ENCODE measurements at places on chromosomes 7 and 10.

GRCh38 chr10:22252224-22252800 lies 34.5 kb upstream of the EBLN1 start:
- DNase-seq = peak; percentile 38

GRCh38 chr10:6445671-6446316 lies 134.3 kb downstream of the PRKCQ start:
- DNase-seq = peak; percentile 51

DNA sequence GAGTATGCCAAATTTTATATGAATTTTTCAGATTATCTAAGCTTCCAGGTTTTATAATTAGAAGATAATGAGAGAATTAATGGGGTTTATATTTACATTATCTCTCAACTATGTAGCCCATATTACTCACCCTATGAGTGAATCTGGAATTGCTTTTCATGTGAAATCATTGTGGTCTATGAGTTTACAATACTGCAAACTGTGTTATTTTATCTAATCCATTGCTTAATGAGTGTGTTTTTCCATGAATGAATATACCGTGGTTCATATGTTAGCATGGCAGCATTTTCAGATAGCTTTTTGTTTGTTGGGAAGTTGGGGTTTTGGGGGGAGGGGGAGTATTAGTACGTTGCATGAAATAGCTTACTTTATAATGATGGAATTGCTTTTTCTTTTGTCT lies 44.5 kb downstream of the FGFBP3 start:
- DNase-seq = no peak

DNA sequence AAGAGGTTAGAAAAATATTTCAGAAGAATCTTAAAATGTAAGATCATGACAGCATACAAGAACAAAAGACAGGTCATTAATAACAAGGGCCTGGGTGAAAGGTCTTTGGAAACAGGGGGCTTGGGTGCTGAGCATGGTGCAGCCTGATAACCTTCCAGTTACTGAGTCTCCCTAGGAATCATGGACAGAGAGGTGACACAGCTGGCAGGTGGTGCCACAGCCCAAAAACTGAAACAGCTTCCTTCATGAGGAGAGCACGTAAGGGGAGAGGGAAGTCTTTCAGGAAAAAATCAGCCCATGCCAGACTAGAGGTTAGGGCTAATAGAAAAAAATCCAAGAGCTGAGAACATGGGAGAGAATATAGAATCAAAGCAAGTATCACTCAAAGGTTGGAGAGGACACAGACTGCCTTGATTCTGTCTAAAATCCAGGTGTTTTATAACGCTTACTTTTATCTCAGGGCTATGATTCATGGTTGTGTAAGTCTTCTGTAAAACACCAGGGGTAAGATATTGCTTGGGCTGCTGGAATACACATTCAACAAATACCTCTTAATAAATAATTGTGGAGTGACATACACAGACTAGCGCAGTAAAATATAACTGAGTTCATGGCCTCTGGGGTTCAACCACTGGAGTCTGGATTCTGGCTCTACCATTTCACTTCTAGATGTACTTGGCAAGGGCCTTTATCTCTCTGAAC lies 88.1 kb downstream of the SEMA3C start:
- DNase-seq = no peak

GRCh38 chr10:113891476-113891875 lies 37.0 kb downstream of the NHLRC2 start:
- DNase-seq = no peak

DNA sequence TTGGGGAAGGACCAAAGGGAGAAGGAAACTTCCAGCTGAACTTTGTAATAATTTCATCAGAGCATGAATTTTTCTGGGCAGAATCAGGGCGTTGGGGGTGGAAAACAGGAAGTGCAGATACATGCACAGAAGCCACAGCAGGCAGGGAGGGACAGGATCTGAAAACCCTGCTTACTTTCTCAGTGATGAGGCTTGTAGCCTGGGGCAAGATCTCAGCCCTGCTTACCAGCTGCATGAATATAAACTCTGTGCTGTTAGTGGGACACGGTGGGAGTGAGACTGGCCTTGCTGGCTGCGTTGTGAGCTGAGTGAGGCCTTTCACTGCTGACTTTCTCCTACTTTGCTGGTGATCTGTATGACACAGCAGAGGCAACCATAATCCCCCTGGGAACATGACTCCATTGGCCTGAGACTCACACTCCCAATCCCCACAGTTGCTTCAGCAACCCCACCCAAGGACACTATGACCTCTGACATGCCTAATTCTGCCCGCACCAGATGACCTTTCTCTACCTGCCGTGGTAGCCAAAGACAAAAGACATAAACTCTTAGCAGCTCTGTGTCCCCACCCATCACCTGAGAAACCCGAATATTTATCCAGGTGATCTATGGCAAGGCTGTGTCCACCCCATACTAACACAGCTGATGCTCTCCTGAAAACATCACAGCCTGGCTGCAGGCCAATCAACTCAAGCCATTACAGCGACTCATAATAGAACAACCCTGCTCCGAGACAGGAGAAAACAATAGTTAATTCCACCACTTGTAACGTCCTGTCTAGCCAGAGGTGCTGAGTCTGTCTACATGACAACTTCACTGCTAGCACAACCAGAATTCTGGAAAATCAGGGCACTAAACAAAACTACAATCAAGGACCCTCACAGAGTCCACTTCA lies 190.7 kb upstream of the CHRM2 start:
- DNase-seq = no peak

- DNase-seq = no peak
Observed at GRCh38 chr10:33664070-33664469, 329.6 kb upstream of the NRP1 start.

DNA sequence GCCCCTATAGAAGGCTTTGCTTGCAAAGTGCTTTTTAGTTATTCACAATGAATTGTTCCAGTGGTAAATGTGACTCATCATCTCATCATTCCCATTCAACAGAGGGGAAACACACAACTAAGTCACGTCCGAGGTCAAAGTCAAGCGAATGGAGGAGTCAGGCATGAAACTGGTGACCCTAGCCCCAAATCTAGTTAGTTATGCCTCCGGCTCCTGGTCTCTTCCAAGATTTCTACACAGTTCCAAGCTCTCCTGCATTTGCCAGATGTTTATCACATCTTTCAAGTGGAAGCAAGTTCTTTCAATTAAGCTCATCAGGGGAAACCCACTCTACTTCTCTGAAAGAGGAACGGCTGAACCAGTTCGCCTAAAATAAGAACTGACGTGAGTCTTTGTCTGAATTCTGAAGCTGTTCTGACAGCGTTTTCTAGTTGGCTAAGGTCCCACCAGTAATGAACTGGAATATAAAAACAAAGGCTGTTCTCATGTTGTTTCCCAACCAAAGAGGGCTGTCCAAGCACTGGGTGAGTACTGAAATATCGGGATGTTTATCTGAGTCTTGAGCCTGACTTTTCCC lies 140.9 kb upstream of the NRBF2 start:
- DNase-seq = no peak

DNA sequence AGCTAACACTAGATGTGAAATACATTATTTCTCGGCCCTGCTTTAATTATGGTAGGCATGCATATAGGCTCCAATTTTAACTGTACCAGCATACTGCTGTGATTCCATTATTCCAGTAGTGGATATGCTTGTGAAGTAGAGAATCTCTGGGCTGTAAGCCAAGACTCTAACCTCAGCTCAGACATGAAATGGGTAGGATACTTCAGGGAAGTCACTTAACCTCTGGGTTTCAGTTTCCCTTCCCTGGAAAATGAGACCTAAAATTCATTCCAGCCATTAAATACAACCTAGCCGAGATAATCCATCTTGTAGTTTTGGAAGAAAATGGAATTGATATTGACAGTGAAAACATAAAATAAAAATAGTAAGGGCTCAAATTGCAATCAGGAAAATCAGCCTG lies 59.6 kb upstream of the TRIL start:
- DNase-seq = no peak

- no peak for DNase-seq
Observed at GRCh38 chr10:110459600-110459999, 38.1 kb upstream of the DUSP5 start.

DNA sequence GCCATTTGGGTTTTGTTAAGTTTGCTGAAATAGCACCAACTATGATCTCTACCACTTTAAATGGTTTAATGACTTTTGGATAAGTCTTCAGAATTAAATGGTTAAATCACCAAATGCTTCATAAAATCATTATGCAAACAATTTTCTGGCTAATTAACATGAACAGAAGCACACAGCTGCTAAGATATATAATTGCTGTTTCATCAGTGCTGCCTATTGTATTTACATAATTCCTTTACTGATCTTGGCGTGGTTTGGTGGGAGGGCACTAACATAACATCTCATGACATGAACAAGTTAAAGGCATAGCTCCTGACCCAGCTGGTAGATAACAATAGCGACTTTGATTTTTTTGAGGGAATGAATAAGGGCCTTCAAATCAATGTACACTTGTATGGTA lies 94.1 kb downstream of the FZD1 start:
- no peak for DNase-seq

DNA sequence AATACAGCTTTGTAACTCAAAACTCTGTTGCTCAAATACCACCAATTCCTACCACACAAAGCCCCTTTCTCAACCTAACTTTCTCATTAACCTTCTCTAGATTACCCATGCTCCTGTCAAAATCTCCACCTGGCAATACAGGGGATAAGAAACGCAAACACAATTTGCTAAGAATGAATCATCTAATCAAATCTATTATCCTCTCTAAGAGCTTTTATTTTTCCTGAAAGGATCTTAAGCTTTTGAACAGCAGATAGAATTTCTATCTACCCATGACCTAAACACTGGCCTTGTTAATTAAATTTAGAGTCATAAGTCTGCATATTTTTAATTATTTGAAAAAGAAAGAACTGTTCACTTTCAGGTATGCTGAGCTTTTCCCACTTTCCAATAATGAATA lies 98.3 kb downstream of the HBP1 start:
- no peak for DNase-seq

- DNase-seq = no peak
Observed at GRCh38 chr10:3774018-3774813, 10.8 kb downstream of the KLF6 start.

DNA sequence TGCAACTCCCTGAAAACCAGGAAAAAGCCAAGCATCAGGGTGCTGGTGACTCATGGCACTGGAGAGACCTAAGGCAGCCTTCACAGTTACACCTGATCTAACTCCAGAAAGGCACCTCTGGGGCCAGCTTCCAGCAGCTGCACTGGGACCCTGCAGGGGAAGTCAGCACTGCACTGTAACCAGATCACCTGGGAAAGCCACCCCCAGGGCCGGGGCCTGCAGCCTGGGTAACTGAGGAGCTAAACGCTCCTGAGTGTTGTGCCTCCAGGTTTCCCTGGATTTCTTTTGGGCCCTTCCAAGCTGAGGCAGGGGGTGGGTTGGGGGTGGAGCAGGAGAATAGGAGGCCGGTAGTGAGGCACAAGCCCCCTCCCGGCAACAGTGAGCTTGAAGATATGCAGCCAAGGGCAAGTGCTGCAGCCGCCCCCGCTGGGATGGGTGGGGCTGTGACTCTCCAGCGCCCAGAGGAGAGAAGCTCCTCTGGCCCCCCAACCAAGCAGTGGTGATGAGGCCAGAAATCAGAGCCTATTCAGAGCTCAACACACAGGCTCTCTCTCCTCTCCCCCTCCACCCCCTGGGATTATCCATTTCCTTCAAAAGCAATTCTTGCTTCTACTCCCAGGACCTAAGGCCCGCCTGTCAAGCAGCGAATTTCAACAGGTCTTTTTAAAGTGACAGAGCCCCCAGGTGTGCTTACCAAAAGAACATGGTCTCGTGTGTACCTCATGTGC lies 2.6 kb downstream of the CXCL12 start:
- DNase-seq = no peak

GRCh38 chr10:61357687-61358086 lies 95.5 kb downstream of the TMEM26 start:
- no peak for DNase-seq

- no peak for DNase-seq
Observed at GRCh38 chr10:6145166-6145987, 56.5 kb downstream of the RBM17 start.

DNA sequence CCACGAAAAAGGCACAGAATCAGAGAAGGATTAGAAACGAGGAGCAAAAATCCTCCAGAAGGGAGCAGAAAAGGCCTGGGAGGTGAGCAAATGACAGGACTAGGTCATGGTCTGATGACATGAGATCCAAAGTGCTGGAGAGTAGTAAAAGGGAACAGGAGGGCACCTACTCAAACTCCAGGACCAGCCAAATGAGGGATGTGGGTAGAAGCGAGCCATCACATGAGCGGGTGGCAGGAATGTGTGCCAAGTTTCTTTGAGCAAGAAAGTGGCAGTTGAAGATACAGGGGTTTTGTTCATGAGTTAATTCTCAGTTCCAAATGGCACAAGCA lies 112.6 kb downstream of the RNF32 start:
- no peak for DNase-seq

- DNase-seq = no peak
Observed at GRCh38 chr10:10996966-10997620, 20.6 kb upstream of the CELF2 start.

- DNase-seq = no peak
Observed at GRCh38 chr7:96686305-96686704, 23.3 kb downstream of the SEM1 start.

- DNase-seq = no peak
Observed at GRCh38 chr7:40824461-40824860, 689.7 kb downstream of the SUGCT start.

- DNase-seq = no peak
Observed at GRCh38 chr7:22859641-22860290, 37.1 kb upstream of the TOMM7 start.

DNA sequence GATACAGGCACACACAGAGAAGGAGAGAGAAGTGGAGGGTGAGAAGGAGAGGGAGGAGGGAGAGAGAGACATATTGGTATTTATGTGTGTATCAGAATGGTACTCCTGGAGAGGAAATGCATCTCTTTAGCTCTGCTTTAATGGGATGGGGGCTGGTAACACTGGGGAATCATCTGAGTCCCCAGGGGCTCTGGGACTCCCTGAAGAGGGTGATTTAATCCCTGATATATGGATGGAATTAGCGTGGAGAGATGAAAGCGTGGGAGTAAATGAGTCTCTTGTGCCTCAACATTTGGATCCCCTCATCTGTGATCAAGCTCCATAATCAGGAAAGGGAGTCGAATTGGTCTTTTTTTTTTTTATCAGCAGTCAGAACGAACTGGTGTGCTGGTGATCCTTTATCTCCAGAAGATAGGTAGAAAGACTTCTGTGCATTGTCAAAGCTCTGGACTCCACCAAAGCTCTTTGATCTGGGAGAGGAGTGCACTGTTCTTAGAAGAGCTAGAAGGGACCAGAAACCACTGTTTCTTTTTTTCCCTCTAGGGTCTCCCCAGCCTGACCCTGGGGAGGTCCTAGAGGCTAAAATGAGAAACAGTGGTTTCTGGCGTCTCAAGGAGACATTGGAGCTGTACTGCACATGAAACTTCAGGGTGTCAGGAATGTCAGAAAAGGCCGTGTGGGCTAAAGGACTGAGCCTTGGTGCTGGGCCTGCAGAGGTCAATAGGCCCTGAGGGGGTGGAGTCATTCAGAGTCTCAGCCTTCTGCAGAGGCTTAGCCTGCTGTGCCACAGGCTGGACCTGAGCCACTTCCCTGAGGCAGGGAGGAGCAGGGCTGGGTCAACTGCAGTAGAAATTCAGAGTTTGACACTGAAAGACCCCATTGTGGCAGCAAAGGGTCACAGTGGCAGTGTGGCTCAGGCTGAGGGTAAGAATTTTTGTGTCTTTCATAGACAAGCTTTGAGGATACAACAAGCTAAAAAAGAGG lies 234.4 kb upstream of the SLC26A5 start:
- no peak for DNase-seq

Data from activated T-cell treated with anti-CD3 and anti-CD28 coated beads for 4 hours (primary cell).